ENCODE measurements at places on chromosomes 3 and 15.
A peak's percentile ranks its signal among the peaks of the same experiment; 100 is the strongest.

- peak; percentile 72 for DNase-seq
Observed at GRCh38 chr15:98779463-98780071, 131.2 kb downstream of the IGF1R start.

- no peak for DNase-seq
Observed at GRCh38 chr15:82890338-82890994, 62.1 kb downstream of the HOMER2 start.

DNA sequence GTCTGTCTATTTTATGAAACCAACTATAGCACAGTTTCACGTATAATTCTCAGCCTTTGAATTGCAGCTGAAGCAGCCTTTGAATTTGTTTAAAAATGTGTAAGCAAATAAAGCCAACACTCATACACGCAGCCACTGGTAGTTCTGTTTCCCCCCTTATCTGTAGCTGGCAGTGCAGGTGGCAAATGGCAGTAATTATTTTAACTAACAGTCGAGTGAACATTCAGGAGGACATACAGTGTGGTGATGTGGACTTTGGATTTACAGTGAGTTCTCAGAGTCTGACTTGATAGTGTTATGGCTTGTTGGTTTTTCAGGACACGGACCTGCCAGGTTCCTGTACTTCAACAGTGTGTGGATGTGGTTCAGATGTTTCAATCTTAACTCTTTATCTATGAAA is 64.0 kb upstream of the SKOR1 start:
- no peak for DNase-seq

DNA sequence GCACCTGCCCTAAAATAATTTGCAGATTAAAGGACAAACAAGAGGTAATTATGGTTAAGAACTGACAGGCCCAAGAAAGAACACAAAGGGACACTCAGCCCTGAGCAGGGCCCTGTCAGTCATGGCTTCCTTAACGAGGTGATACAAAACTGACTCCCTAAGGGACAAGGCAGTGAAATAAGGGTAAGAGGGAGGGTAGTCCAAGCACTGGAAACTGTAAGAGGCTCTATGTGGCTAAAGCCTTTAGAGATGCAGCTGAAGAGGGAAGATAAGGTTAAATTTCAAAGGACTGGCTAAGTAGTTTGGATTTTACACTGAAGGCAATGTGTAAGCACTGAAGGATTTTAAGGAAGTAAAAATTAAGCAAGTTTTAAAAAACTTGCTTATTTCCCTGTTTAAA is 3.9 kb downstream of the ATR start:
- DNase-seq, result no peak

DNA sequence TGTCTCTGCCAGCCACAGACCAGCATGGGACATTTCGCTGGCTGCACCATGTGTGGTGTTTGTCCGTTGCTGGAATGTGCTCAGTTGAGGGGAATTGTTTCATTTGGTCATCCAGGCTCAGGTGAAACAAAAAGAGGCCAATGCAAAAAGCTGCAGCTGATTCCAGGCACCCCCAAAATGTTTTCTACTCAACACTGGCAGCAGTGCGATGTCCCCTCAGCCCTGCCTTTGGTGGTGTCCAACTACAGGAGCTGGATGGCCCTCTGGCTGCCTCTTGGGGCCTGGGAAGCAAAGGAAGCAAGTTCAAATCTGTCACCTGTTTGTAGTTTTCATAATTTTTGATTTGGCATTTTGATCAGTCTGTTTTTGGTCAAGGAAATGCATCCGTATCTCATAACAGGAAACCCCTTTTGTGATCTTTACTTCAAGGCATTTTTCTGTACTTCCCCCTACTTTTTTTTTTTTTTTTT is 141.8 kb downstream of the EEFSEC start:
- DNase-seq, result peak; percentile 48

- DNase-seq, result no peak
Observed at GRCh38 chr3:188911026-188911850, 260.5 kb upstream of the TPRG1 start.

GRCh38 chr3:39186692-39187151 is 5.7 kb downstream of the XIRP1 start:
- DNase-seq, result no peak

DNA sequence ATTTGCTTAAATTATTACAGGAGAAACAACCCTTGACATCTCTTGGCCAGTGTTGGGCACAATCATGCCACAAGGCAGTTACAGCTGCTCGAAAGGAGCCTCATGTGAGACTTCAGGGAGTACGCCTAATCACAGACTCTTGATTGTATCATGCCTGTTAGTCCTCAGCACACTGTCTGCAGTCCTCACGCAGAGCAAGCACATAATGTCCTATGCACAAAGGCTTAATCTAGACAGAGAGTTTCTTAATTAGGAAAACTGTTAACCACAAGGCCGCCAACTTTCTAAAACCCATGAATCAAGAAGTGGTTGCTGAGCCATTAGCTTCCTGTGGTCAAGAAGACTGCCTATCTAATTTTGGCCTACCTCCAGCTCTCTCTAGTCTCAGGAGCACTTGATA is 172.0 kb downstream of the UNC13C start:
- DNase-seq, result no peak

DNA sequence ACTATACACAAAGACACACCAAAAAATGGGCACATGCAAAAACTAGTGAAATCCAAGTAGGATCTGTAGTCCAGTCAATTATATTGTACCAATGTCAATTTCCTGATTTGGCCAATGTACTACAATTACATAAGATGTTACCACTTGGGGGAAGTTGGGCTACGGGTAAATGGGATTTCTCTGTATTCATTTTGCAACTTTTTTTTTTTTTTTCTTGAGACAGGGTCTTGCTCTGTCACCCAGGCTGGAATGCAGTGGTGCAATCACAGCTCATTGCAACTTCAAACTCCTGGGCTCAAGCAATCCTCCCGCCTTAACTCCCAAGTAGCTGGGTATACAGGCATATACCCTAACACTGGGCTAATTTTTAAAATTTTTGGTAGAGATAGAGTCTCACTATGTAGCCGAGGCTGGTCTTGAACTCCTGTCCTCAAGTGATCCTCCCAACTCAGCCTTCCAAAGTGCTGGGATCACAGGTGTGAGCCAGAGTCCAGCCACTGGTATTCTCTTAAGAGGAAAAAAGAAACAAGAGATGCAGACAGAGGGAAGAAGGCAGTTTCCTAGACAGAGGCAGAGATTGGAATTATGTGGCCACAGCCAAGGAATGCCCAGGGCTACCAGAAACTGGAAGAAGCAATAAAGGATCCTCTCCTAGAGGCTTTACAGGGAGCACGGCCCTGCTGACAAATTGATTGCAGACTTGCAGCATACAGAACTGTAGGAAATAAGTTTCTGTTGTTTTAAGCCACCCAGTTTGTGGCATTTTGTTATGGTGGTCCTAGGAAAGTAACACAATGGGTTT is 33.3 kb downstream of the TFDP2 start:
- DNase-seq, result no peak

DNA sequence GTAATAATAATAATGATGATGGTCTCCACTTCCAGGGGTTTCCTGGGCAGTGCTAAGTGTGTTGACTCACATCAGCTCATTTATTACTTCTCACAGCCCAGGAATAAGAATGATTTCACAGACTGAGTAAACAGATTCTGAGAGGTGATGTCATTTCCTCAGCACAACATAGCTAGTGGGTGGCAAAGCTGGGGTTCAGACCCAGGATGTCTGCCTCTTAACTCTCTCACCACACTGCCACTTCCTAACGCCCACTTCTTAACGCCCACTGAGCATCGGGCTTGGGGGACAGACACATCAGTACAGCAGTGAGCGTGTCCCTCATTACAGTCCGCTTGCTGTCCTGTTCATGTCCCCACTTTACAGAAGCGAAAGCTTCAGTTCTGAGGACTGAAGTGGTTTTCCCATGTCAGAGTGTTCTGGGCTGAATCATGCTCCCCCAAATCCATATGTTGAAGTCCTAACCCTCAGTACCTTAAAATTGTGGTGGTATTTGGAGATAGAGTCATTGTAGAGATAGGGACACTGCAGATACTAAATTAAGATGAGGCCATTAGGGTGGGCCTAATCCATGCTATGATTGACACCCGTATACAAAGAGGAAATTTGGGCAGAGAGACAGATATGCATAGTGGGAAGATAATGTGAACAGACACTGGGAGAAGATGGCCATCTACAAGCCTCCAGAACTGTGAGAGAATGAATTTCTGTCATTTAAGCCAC is 68.0 kb downstream of the ATP2B2 start:
- peak; percentile 75 for DNase-seq
